Erythroblast (primary cell): ENCODE measurements at places on chromosomes 5 and 9.

DNA sequence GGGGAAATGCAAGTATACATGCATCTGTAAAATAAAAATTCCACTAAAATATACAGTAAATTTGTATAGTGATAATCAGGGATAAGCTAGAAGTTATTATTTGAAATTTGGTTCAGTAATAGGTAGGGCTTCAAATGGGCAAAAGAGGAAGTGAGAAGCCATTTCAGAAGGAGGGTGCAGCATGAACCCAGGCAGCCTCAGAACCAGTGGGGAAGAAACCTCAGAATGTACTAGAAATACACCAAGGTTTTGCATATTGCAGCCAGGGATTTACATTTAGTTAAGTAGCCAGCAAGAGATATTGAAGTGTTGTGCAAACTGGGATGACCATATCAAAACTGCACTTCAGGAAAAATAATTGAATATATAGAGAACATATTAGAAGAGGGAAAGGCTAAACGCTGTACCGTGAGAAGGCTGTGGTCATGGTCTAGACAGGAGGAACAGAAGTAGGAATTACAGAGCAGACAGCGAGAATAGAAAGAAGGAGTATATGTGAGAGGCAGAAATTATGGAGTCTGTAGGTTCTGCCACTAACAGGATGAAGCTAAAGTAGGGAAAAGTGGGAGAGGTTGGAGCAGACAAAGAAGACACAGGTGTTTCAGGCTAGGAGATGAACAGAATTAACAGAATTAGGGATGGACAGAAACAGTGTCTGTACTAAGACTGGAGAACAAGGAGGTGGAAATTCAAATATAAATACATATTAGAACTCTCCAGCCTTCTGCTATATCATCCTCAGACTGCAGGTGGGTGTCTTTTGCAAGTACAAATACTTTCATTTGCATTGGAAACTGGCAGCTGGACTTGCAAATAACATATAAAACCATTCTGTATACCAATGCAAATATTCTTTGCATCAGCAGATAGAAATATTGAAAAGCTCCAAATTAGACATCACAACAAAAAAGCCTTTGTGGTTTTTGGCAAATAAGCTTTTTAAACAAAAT lies 335.6 kb downstream of the ZNF608 start:
- no peak for DNase-seq

DNA sequence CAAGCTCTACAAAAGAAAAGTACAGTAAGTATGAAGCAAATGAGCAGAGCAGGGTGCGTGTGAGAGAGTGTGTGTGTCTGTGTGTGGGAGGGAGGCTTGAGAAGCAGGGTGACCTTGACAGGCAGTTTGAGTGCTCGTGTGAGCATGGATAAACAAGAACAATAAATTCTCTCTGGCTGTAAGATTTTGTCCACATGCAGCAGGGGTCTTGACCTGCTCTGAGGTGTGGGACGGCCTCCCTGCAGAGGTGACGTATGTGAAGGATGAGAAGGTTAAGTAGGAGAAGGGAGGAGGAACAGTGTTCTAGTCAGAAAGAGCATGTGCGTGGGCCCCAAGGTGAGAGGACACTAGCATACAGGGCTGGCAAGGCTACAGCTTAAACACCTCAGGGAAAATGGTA lies 49.0 kb downstream of the SPTLC1 start:
- no peak for DNase-seq

- peak; percentile 88 for DNase-seq
Observed at GRCh38 chr5:135462304-135462703, 10.2 kb upstream of the TIFAB start.

- DNase-seq = no peak
Observed at GRCh38 chr9:110877374-110877773, 160.9 kb downstream of the LPAR1 start.

DNA sequence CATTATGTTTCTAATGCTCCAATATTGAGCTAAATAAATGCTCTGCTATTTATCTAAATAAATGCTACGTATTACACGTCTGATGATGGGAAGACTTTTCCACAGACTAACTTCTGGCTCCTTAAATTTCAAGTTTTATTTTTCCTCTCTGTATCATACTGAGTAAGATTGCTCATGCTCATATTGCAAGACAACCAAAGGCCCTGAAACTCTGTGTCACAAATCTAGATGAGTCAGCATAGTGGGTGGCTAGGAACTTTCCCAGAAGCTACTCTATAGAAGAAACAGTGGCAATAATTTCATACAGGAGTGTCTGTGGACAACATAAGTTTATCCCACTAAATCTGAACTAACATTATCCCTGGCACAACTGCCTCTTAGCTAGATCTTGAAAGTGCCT lies 53.0 kb upstream of the RFX3 start:
- DNase-seq = no peak

DNA sequence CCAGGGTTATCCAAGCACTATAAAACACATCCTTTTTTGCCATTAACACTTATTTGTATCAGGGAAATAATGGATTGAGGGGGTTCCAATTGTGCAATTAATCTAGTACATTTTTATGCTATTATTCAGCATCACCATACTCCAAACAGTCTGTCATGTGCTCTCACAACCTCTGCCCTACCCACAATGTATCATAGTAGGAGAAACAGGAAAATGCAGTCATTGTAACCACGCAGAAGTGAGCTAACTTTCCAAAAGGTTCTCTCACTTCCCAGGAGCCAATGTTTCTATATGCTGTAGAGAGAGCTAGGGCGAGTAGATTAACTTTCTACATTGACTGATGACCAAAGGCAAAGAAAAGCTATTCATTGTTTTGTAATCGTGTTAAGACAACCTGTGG lies 29.8 kb downstream of the DAB2 start:
- DNase-seq = no peak

GRCh38 chr9:132185073-132186009 lies 23.5 kb downstream of the NTNG2 start:
- DNase-seq = no peak

DNA sequence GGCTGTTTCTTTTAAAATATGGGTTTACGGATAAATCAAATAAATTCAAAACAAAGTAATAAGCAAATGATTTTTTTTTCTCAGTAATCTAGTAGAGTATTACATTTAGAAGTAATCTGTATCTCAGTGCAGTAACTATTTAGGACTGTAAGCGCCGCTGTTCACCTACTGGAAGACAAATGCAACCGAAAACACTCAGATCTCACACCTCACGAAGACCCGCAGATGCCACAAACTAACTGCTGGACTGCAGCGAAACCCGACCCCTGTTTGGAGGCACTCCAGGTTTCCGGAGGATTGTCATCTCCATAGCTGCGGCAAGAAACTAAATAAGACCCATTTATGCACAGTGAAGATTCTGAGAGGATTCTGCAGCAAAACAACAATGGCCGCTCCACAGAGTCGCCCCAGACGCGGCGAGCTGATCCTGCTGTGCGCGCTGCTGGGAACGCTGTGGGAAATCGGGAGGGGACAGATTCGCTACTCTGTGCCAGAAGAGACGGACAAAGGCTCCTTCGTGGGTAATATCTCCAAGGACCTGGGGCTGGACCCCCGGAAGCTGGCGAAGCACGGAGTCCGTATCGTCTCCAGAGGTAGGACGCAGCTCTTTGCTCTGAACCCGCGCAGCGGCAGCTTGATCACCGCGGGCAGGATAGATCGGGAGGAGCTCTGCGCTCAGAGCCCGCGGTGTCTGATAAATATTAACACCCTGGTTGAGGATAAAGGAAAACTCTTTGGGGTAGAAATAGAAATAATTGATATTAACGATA lies at the start of gene PCDHGA8:
TSS of gene PCDHGA8 (plus strand) at position 205 of the 770 bp plus-strand sequence. CDS start at position 386, 181 bp downstream.
- DNase-seq = no peak

- no peak for DNase-seq
Observed at GRCh38 chr9:86304236-86304730, 21.9 kb upstream of the ISCA1 start.

GRCh38 chr5:35736280-35736679 lies 118.6 kb downstream of the SPEF2 start:
- no peak for DNase-seq

GRCh38 chr9:136850866-136851775 lies 1.0 kb upstream of the MAMDC4 start:
- no peak for DNase-seq

DNA sequence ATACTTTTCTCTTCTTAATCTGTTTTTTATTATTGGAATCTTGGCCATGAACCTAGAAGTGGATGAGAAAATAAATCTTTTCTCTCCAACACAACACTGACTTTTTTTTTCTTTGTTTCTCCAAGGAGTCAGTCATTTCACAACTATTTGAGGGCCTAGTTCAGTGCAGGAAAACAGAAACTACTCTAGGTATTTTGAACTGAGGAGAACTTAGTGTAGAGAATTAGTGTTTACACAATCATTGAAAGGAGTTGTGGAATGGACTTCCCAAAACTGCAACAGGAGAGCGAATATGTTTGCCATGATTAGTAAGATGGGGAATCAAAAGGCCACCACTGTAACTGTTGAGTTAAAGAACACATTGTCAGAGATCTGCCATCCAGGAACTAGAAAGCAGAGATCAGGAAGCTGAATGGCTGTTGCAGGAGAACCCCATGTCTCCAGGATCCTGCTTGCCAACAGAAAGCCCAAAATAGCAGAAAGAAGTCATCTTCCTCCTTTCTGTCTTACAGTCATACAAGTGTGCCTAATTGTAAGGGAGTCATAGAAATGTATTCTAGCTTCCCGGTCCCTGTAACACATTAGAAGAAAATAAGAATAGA lies 20.3 kb upstream of the PCDH1 start:
- DNase-seq = no peak

DNA sequence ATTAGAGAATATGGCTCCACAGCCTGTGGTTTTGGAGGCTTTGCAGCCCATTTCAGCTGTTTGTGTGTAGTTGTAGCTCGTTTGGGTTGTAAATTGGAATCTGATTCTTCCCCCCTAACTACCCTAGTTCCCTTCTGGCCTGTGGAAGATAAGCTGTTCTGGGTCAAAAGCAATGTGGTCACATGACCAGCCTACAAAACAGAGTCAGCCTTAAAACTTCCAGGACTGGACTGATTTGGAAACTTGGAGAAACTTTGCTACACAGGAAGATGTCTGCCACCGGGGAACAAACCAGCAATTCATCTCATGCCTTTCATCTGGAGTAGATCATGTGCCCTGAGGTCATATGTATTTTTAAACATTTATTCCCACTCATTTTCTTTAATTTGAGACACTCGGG lies 83.8 kb downstream of the DAPK1 start:
- DNase-seq = peak; percentile 47

DNA sequence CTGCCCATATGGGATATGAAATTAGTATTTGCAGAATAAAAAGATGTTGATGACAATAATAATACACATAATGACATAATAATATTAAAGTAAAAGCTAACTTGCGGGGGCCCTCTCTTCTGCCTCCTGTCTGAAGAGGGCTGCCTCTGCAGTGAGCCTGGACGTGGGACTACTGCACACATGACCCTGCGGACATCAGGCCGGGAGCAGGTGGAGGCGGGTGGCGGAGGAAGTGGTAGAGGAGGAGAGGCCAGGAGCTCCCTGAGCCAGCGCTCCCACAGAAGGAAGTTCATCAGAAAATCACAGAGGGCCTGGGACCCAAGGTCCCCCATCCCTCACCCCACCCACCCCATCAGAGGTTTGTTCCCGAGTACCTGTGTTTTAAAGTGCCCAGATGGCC lies 60.5 kb downstream of the ROPN1L start:
- DNase-seq = no peak

DNA sequence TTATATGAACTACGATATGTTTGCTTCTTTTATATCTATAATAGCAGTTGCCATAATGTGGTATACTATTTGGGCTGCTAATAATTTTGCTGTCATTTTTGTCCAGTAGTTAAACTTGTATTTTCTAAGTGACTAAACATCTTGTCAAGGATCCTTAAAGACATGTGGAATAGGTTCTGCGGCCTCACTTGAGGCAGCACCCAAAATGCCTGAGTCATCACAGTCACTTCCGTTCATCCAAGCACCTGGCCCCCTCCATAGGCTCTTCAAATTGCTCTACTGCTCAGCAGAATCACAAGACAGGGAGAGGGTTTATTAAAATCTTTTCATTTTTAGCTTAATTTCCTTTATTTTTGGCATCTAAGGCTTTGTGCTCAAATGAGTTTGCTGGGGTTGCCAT lies 259.1 kb downstream of the AOPEP start:
- no peak for DNase-seq
